Activated T-helper 1 cell treated with Interleukin-2 at 50 U/mL for 16 hours (primary cell): ENCODE measurements at places on chromosomes 12 and 14.

DNA sequence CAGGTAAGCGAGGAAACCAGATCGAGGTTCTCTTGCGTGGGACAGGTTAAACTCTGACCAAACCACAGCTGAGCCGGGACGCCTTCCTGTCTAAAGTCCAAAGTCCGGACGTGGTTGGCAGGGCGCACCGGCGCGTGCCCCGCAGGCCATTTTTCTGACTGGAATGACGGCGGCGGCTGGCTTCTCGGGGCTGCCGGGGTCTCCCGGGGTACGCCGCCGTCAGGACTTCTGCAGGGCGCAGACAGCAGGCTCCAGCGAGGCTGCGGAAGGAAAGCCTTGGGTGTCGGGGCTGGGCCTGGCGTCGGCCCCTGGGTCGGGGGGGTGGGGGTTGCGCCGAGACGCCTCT is 32.8 kb downstream of the MIA2 start:
- no peak for DNase-seq

- DNase-seq, result no peak
These were observed 1.7 kb upstream of the KCNJ8 start for GRCh38 chr12:21776175-21776574.

DNA sequence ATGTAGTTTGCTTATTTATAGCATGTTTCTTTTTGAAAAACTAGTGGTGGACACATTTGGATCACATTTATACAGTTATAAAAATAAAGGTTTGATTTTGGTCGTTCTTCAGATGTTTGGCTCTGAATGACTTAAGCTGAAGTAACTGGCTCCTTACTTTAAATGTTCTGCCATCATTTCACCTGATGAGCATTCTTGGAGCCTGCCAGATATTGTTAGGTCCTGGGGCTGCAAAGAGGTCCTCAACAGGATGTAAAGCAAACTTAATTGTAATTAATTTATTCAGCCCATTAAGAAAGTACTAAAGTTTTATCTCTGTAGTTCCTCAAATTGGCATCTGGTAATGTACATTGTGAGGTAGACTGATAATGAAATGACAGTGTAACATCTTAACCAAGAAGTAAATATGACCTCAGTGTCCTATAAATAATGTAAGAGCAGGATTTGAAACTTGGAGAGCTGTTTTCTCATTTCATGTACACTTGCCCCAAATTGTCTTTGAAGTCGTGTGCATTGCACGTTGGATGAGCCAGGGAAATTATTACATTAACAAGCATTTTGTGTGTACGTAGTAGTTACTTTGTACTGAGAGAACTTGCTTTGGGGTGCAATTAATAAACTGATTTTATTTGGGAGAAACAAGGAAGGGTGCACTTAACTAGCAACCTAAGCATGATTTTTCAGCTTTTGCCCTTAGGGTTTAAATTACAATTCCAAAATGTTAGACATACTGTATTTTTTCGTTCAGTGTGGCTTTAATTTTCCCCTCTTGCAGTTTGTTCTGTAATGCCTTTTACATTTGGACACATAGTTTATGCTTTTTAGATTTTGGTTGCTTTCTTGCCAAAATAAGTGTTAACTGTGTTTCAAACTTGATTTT is 7.5 kb downstream of the EIF5 start:
- no peak for DNase-seq

DNA sequence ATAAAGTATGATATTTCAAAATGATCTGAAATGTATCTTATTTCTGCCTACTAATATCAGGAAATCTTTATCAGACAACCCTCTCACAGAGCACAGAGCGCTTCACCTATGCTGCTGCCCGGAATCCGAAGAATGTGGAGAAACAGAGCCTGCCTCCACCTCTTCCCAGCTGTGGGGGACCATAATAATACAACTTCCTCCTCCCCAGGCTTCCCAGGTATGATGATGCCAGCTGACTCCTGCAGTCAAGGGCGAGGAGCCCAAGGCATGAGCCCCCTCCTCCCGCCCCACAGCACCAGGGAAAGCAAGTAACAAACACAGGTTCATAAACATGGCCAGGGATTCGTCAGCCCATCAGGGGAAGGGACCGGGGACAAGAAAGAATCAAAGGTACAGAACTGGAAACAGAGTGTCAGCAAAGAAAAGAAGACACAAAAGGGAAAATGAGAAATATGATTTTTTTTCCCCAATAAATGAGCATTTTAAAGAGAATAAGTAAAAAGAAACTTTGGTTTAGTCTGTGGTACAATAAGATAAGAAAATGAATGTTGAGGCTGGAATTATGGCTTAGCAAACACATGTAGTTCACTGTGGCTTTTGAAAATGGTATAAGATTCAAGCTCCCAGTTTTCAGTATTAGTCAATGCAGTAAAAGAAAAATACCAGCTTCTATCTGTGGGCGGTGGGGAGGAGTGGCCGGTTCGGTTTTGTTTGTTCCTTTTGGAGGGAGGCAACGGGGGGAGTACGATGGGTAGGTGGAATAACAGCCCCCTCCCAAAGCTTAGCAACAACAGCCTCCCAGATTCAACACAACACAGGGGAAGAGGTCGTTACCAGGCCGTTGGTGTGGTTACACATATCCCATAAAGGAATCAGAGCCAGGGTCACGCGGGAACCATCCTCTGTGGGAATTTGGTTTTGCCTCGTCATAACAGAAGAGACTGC is 68.3 kb downstream of the SETD3 start:
- no peak for DNase-seq

GRCh38 chr12:47882781-47883546 is 21.8 kb downstream of the VDR start:
- no peak for DNase-seq

DNA sequence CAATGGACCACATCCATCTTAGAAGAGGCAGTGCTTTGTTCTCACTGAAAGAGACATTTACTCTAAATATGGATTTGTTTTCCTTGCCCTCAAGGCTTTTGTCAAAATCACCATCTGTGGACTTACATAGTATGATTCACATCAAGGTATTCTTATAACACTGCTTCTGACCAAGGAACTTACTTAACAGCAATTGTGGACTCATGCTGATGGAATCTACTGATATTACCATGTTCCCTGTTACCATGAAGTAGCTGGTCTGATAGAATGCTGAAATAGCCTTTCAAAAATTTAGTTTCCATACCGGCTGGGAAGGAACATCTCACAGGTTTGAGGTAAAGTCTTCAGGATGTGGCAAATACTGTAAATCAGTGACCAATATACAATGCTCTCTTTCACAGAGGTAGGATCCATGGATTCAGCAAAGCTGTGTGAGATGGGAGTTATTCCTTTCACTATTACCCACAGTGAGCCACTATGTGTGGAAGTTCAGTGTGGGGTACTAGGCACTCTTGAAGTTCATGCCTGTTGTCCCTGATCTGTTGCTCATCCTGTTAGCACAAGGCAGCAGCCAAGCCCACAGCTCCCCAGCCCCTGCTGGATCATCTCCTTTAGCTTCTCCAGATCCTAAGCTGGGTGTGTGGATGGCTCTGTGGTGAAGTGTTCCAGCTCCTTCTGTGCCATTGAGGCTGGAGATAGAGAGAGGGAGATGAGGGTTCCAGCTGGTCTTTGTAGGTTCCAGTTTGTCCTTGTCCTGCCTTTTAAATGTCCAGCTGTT is 126.4 kb downstream of the ATP23 start:
- DNase-seq, result no peak

DNA sequence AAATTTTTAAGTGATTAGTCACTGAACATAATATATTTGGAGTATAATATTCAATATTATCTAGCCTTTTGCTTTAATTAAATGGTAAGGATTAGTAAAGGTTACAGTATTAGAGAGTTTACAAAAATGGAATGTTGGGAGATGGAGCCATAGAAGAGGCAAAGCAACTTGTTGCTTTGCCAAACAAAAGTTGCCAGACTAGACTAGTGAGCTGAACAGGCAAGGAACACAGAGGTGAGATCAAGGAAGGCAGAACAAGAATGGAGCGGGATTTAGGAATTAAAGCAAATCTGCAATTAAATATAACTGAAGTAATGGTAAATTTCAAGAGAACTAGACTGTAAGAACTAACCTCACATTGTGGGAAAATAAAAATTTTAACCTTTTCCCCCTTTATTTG is 5.1 kb downstream of the ARF6 start:
- DNase-seq, result no peak

GRCh38 chr14:68784978-68785533 is 7.8 kb downstream of the ZFP36L1 start:
- no peak for DNase-seq

- DNase-seq, result no peak
These were observed 51.2 kb upstream of the TMPO start for GRCh38 chr12:98464190-98464589.

- no peak for DNase-seq
These were observed 45.0 kb downstream of the NOPCHAP1 start for GRCh38 chr12:105030820-105031807.

DNA sequence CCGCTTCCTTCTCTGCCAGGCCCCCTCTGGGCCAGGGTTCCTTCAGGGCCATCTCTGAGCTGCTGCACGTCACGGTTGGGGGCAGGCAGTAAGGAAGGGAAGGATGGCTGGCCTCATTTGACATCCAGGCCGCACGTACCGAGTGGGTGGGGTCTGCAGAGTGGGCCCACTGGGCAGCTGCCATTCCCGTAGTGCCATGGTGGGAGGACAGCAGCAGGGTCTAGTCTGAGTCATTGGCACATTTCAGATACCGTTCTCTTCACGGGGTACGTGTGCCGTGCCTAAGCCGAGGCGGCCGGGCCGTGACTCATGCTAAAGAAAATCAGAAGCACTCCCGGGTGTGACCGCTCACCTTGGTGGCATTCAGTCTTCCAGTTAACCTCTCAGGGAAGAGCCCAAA is 43.9 kb downstream of the IL31 start:
- no peak for DNase-seq

DNA sequence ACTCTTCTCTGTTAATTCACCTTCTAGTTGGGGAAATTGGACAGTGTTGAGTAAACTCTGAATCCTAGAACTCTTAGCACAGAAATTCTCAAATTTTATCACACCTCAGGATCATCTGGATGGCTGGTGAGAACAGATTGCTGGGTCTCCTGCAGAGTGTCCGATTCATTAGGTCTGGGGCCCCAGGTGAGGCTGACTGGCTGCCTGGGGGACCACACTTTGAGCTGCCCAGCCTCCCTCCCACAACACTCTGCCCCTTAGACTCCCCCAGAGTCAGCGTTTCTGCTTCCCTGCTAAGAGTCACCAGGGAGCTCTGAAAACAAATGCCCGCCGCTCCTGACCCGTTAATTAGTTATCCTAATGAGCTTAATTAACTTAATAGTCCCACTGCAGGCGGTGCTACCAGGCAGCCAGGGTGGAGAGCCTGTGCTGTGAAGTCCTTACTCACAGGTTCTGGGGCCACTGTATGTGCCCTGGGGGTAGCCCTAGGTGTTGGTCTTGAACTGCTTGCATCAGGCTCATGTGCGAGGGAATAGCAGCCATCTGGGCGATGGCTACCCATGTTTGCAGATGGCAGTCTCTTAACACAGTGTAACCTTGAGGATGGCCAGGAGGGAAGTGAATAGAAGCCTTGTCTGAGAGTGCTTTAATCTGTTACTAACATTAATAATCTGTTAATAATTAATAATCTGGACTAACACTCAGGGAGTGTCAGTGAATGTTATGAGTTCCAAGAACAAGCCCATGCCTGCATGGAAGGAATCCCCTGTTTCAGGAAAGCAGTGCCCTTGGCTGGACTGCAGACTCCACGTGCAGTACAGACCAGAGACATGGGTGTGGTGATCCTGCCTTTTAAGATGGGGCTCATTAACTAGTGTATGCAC is 35.6 kb downstream of the AACS start:
- no peak for DNase-seq

GRCh38 chr12:110743571-110744093 is 941 bp upstream of the PPP1CC start:
- DNase-seq, result no peak

- DNase-seq, result no peak
These were observed 5.8 kb downstream of the NID2 start for GRCh38 chr14:52063052-52063462.

GRCh38 chr12:93019975-93020630 is 91.0 kb upstream of the EEA1 start:
- DNase-seq, result no peak

GRCh38 chr12:68259318-68259940 is 6.0 kb upstream of the IL22 start:
- DNase-seq, result no peak

DNA sequence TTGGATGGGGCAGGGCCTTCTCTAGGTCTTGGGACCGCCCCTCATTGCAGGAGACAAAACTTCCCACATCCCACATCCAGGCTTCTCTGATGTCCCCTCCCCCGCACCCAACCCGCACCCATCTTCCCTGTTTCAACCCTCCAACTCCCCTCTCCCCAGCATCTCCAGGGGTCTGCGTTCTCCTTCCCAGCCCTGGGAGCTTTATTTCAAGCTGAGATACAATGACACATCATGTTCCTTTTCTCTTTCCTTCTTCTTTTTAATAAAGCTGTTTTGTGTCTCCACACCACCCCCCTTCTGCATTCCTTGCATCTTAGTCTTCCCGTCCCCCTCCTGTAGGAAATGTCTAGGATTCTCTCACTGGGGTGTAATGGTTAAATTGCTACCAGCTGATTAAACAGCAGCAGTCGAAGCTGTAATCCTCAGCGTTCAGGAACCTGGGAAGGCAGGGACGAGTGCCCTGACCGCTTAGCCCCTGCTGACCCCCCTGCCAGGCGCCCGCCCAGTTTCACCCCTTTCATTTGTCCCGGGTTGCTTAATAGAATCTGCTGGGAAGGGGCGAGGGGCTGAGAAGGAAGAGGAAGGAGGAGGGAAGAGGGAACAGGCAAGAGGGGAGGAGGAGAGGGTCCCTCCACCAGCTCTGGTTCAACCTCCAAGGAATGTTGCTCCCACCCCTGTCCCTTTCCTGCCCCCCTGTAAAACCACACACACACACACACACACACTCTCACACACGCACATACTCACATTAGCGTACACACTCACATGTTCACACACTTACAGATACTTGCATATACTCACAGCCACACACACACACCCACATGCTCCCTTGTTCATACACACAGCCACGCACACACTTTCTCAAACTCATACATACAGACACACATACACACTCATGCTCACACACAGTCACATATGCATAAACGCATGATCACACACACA is 104.5 kb upstream of the MED13L start:
- no peak for DNase-seq

- DNase-seq, result no peak
These were observed 10.2 kb upstream of the MEG3 start for GRCh38 chr14:100815478-100816285.

DNA sequence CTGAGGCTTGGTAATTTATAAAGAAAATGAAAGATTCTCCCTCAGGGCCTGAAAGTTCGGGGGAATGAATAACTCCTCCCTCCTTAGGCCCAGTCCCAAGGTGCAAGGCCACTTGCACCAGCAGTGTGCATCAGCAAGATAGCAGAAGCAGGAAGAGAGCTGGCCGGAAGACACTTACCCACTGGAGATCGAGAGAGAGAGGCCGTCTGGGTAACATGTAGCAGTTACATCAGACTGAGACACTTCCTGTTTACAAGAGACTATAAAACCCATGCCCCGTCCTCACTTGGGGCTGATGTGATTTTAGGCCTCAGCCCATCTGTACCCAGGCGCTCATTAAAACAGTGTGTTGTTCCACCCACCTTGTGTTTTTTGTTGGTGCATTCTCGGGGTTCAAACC is 85.2 kb downstream of the TMTC3 start:
- no peak for DNase-seq
